ENCODE measurements at places on chromosomes 1 and 21. TPM values are rescaled to one million over a fixed set of nuclear protein-coding genes. Genes with fewer than 3 reads are reported as not detected.

DNA sequence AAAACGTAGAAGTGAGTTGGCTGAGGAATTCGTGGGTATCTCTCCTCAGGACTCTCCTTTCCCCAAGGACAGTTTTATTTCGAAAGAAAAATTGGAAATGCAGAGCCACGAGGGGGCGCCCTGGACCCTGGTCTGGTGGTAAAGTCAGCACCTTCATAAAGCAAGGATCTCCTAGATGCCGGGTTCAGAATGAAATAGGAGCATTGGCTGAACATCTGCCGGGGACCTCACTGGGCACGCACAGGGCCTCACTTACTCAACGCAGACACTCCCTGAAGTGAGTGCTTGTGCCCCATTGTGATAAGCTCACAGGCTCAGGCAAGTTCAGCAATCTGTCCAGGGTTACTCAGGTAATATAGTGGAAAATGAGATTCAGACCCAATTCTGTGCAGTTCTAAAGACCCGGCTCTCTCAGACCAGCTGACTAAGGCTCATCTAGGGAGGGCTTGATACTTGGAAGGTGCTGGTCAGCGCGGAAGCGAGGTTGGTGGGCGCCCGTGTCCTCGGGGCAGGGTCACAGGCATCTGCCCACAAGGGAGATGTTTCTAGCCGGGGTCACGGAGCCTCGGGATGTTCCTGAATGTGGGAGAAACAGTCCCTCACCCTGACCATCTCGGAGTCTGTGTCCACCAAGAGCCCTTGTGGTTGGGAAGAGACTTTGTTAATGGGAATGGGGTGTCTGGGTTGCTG is 55.7 kb upstream of the ETV3 start:
- H3K4me1 ChIP-seq, result no peaks in the 10 kb centered on the region
- DNase-seq, result peak; percentile 54
- H3K4me3 ChIP-seq, result no peak overlapping the region
- peaks cover 16% of the 10 kb centered on the region for H3K27me3 ChIP-seq
- H3K36me3 ChIP-seq, result no peaks in the 10 kb centered on the region
- no peak overlapping the region for H3K27ac ChIP-seq

DNA sequence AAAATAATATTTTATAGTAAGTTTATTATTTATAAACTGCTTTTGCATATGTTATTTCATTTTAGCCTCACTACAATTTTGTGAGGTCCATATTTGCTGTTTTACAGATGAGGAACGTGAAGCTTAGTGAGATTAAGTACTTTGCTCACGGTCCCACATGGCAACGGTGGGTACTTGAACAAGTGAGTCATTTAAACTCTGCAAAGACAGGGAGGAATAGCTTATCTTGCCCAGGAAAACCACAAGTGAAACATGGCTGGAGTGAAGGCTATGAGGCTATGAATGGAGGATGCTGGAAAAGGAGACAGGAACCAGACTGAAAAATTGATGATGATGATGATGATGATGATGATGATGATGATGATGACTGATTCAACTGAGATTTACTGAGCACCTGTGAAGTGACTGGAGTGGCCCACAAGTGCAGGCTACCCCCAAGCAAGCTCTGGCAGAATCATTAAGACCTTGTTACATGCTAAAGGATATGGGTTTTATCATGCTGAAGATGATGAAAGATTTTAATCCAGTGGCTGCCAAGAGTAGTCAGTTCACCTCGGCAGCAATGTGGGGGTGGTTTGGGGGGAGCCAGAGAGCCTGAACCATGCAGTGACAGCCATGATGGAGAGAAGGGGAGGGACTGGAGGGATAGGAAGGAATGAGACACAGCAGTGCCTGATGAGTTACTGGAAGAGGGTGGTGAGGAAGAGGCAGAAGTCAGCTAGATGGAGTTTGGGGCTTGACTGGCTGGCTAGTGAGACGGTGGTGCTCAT is 1.4 kb upstream of the ABCA4 start:
- H3K4me1 ChIP-seq, result no peaks in the 10 kb centered on the region
- H3K4me3 ChIP-seq, result no peak overlapping the region
- no peak overlapping the region for H3K27ac ChIP-seq
- H3K27me3 ChIP-seq, result no peaks in the 10 kb centered on the region
- H3K36me3 ChIP-seq, result no peaks in the 10 kb centered on the region
- DNase-seq, result no peak

DNA sequence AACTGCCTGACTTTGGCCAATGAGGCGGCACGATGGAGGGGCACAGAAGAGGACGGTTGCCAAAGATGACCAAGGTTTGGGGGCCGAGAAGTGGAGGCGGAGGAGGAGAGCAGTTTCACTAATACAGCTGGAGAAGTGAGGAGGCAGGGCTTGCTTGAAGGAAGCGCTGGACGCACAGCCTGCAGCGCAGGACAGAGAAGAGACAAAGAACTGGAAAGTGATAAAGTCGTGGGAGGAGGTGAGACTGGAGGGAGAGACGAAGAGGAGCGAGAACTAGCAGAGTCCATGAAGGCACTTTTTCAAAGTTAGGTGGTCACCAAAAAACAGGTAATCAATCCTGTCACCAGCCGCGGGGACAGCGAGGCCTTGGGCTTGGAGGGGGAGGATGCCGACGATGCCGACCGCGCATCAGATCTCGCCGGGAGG is 771 bp downstream of the PACC1 start:
- DNase-seq, result no peak
- H3K4me3 ChIP-seq, result peak overlapping the region; percentile 75
- H3K27ac ChIP-seq, result peak overlapping the region; percentile 83
- H3K4me1 ChIP-seq, result peaks cover 18% of the 10 kb centered on the region

DNA sequence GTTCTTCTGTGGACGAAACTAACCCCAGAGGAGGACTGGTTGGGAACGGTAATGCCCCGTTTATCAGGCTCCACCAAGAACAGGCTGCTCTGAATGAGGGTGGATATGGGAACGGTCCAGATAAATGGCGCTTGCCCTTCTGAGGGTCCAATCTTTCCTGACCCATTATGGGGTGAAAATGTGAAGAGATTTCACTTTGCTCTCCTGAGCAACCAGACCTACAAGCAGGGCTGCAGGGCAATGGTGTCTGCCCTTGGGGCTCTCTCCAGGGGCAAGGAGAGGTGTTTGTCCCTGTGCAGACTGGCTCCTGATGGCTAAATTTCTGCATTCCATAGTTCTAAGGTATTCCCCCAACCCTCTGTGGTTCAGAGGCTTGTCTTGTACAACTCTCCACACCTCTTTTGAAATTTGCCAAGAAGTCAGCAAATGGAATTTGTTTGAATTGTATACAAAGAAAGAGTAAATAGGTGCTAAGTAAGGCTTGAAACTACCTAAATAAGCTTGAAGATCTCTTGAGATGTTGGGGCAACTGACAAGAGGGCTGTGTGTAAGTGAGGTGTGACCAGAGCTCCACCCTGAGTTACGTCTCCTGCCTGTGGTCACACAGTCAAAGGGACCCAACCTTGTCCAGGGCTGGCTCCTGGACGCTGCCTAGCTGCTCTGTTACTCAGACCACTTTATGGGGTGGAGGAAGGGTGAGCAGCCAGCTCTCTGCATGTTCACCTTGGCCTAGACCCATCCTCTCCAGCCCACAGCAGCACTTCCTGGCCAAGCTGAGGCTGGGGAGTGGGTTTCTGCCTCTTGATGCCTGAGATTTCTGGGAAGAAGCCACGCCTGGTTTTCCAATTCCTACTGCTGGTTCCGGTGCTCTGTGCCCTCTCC is 24.8 kb downstream of the SLC2A1 start:
- no peaks in the 10 kb centered on the region for H3K27me3 ChIP-seq
- peaks cover 76% of the 10 kb centered on the region for H3K4me1 ChIP-seq
- no peak overlapping the region for H3K27ac ChIP-seq
- no peaks in the 10 kb centered on the region for H3K36me3 ChIP-seq
- H3K4me3 ChIP-seq, result no peak overlapping the region

DNA sequence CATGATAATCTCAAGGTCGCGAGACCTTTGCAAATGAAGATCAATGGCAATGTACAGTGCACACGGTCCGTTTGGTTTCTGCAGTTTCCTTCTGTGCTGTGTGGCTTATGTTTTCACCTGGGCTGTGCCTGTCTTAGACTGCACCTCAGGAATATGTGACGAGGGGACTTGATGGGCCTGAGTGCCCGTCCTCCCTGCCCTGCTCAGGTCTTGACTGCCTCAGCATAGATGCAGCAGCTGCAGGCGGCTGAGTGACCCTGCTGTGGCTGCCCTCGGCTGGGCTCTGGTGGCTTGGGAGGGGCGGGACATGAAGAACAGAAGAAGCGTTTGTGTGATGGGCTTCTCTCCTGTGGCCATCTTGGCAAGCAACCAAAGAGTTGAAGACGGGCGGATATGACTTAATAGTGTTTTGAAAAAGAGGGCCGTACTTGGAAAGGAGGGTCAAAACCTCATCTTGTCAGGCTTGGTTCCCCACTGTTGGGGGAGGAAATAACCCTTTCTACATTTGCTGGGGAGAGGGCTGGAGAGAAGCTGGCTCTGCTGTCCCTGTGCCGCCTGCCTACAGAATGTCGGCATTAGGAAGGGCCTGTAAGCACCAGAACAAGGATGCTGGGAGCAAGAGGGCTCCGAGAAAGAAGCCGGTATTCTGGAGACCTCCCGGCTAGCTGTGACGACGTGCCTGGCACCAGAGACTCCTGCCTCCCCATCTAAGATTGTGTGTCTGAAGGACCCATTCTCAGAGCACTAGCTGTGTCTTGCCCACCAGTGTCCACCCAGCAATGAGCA is 7.1 kb downstream of the MYBPHL start:
- H3K36me3 ChIP-seq, result no peaks in the 10 kb centered on the region
- peaks cover 18% of the 10 kb centered on the region for H3K4me1 ChIP-seq
- peak overlapping the region; percentile 75 for H3K27ac ChIP-seq
- H3K4me3 ChIP-seq, result no peak overlapping the region

GRCh38 chr1:15290382-15290781 is 43.4 kb downstream of the FHAD1 start:
- no peak overlapping the region for H3K27ac ChIP-seq
- H3K36me3 ChIP-seq, result no peaks in the 10 kb centered on the region
- no peak for DNase-seq
- peaks cover under 1% of the 10 kb centered on the region for H3K4me1 ChIP-seq

- peaks cover 3% of the 10 kb centered on the region for H3K4me1 ChIP-seq
- no peaks in the 10 kb centered on the region for H3K27me3 ChIP-seq
- no peak overlapping the region for H3K4me3 ChIP-seq
- no peaks in the 10 kb centered on the region for H3K36me3 ChIP-seq
- no peak for DNase-seq
Measured at GRCh38 chr1:229148041-229148671, 122.8 kb upstream of the RAB4A start.

DNA sequence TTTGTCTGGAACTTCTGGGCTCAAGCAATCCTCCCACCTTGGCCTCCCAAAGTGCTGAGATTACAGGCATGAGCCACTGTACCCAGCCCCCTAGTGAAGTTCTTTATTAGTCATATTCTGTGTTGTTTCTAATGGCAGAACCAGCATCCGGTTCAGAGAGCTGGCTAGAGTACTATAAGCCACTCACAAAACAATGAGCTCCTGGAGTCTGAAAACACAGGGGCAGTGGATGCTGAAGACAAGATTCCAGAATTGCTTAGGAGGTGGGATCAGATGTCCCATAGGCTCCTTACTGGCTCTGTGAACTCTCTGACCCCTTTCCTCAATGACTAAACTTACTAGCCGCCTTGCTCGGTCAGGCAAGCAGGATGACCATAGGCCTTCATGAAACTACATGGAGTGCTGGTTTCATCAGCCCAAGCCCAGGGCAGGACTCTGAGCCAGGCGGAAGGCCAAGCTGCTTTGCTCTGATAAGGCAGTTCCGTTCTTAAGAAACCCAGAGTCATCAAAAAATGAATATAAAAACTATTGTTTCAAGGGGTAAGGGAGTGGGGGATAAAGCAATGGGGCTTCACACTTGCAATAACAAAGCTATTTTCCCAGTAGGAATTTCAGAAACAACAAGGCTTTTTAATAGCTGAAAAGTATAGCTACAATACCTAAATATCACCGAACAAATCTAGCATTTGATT is 8.1 kb downstream of the MTHFR start:
- no peak for DNase-seq
- H3K27me3 ChIP-seq, result no peaks in the 10 kb centered on the region
- peaks cover 38% of the 10 kb centered on the region for H3K36me3 ChIP-seq
- peaks cover 34% of the 10 kb centered on the region for H3K4me1 ChIP-seq

- no peak for DNase-seq
- no peak overlapping the region for H3K4me3 ChIP-seq
- H3K36me3 ChIP-seq, result no peaks in the 10 kb centered on the region
- no peaks in the 10 kb centered on the region for H3K27me3 ChIP-seq
- H3K4me1 ChIP-seq, result peaks cover 9% of the 10 kb centered on the region
Measured at GRCh38 chr1:230575886-230576500, 66.3 kb upstream of the COG2 start.

DNA sequence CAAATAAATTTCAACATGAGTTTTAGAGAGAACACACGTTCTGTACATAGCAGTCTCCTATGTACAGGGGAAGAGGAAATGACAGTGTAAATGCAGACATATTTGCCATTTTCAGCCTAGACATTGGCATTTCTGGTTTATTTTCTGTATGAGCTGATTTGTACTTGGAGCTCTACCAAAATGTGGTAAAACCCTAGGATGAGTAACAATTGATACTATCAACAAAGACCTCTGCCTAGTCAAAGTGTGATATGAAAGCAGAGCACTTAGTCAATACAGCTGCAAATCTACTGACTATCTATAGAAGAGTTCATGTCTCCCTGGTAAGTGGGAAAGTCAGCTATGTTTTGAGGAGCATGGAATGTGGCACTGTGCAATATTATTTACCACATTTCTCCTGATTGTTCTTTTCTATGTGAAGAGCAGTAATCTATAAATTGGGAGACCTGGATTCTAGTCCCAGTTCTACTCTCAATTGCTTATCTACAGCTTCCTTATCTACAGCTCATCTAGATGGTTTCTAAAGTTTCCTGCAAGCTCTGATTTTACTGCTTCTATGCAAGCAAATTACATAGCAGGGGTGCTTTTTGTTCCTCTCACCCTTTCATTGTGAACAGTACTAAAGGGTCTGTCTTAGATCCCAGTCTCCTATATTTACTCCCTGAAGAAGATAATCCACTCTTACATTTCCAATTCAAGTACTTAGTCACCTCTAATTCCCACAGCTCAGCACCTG is 334.2 kb downstream of the NTNG1 start:
- no peaks in the 10 kb centered on the region for H3K27me3 ChIP-seq
- no peak for DNase-seq
- H3K27ac ChIP-seq, result no peak overlapping the region
- H3K4me3 ChIP-seq, result no peak overlapping the region

- no peak for DNase-seq
- H3K27me3 ChIP-seq, result no peaks in the 10 kb centered on the region
- no peaks in the 10 kb centered on the region for H3K4me1 ChIP-seq
- no peaks in the 10 kb centered on the region for H3K36me3 ChIP-seq
Measured at GRCh38 chr1:170886460-170886859, 48.9 kb upstream of the MROH9 start.

GRCh38 chr1:169100651-169101088 is 5.8 kb upstream of the ATP1B1 start:
- H3K4me1 ChIP-seq, result peaks cover 8% of the 10 kb centered on the region
- DNase-seq, result no peak
- no peaks in the 10 kb centered on the region for H3K36me3 ChIP-seq
- no peaks in the 10 kb centered on the region for H3K27me3 ChIP-seq
- H3K27ac ChIP-seq, result no peak overlapping the region
- H3K4me3 ChIP-seq, result no peak overlapping the region

GRCh38 chr1:8817412-8818324 is at the start of gene RERE:
TSS of gene RERE (minus strand) at chr1:8817640.
- peak within 1 kb of the TSS; percentile 84 for H3K4me3 ChIP-seq
- peak within 1 kb of the TSS; percentile 92 for H3K27ac ChIP-seq
- peak; percentile 99 for DNase-seq
- H3K4me1 ChIP-seq, result peaks cover 38% of the 10 kb centered on the region
- H3K27me3 ChIP-seq, result no peaks in the 10 kb centered on the region

GRCh38 chr21:36966066-36966820 is at the start of gene HLCS:
TSS of gene HLCS (minus strand) at chr21:36966669. CDS start at chr21:36966638, 31 bp downstream.
- peak; percentile 95 for DNase-seq
- peaks cover 25% of the 10 kb centered on the region for H3K4me1 ChIP-seq
- H3K4me3 ChIP-seq, result peak within 1 kb of the TSS; percentile 92
- peak within 1 kb of the TSS; percentile 93 for H3K27ac ChIP-seq

KIF26B gene
- 2.1 TPM for total RNA-seq

TEKT2 gene
- total RNA-seq, result 5.5 TPM

FMO5 gene
- total RNA-seq, result 84.1 TPM

C4BPB gene
- 4.1 TPM for total RNA-seq

Data from upper lobe of left lung (tissue), 6 donors.